ENCODE measurements at places on chromosomes 13 and 19.

DNA sequence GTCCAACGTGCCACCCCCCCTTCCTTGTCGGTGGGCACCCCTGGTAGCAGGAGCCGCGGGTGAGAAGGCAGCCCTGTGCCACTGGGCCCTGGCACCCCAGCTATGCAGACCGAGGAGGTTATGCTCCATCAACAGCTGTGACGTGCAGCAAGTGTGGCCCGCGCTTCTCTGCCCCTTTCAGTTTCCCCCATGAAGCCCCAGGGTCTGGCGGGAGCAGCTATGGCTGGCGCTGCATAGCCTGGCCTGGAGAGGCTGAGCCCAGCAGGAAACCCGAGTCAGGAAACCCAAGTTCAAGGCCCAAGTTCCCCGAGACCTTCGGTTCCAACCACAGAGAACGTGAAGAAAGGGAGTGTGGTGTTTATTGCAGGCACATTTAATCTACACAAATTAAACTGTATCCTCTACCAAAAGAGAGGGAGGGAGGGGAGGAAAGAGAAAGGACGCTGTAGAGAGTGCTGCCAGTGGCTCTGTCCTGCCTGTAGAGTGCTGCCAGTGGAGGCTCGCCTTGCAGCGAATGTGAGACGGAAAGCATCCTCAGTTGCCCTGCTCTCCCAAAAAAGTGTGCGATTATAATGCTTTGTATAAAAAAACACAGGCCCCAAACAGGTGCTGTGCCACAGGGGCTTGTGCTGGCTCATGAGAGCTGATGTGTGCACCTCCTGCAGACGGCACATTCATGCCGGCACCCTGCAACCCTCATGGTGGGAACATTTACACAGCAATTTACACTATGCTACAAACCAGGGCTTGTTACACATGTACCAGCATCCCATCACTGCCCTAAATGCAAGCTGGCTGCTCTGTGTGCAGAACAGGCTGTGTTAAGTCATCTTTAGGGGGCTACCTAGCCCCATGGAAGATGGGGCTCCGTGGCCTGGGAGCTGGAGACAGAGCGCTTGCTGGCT is 16.3 kb downstream of the POP4 start:
- DNase-seq: no peak

GRCh38 chr19:21569494-21569865 is 64.1 kb downstream of the ZNF429 start:
- no peak for DNase-seq

- DNase-seq: no peak
Measured at GRCh38 chr13:107999751-108000150, 215.6 kb downstream of the LIG4 start.

DNA sequence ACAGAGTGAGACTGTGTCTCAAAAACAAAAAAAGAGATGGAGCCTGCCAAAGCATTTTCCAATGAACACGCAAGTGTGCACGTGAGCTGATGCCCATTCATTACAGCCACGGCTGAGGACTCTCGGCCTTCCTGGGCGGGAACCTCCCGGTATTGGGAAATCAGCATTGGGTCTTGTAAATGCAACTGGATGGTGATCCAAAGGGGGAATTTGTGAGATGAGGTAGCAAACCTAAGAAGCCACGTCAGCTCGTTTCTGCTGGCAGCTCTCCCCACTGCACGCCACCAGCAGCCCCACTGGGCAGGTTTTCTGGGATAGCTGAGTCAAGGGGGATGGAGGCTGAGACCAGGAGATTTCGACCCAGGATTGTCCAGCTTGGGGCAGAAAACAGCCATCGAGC is 11.5 kb downstream of the C13orf46 start:
- DNase-seq: no peak

DNA sequence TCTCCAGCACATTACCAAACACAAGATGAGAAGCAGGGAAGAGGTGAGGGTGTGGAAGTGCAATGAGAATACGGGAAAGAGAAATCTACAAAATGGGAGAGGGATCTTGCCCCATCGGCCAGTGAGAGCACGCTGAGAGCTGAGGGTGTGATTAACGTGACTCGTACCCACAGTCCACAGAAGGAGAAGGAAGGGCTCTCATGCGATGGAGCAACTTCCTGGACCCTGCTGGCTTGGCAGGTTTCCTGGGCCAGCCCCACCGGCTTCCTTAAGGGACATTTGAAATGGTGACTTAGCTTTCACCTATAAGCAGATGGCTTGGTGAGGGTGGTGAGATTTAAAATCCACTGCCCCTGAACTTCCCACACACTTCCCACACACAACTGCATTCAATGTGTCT is 740.1 kb downstream of the UQCRFS1 start:
- no peak for DNase-seq

GRCh38 chr13:20177049-20177831 is 15.5 kb downstream of the GJB2 start:
- no peak for DNase-seq

- no peak for DNase-seq
Measured at GRCh38 chr19:3770136-3770999, 1.7 kb downstream of the RAX2 start.

- no peak for DNase-seq
Measured at GRCh38 chr19:14487370-14488125, 8.4 kb downstream of the GIPC1 start.

- no peak for DNase-seq
Measured at GRCh38 chr19:49436381-49437017, 4.8 kb downstream of the SLC17A7 start.

DNA sequence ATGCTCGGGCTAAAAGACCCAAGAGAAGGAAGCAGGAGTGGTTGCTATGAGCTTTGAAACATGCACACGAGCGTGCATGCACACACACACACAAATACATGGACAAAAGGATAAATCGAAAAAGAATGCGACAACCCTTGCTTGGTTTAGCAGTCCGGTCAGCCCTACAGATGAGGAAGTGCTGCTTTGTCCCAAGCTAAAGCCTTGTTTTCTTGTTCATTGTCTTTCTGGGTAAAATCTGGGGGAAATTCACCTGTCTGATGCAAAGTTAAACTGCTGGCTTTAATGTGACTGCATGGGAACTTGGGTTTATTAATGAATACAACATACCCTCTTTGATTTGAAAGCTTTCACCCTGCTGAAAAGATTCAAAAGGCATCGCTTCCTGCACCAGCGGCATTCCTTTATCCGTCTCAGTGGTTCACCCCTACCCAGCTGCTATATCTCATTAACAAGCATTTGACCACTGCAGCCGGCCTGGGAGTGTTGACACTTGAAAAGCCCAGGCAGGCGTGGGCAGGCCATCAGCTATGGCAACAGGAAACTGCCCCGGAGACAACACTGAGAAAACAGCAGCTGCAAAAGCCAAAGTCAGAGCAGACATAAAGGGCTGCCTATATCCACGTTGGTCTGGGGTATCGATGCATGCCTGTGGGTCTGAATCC is 301.7 kb downstream of the NDFIP2 start:
- DNase-seq: peak; percentile 56

GRCh38 chr19:39246951-39247669 is 1.5 kb downstream of the IFNL4 start:
- DNase-seq: no peak

DNA sequence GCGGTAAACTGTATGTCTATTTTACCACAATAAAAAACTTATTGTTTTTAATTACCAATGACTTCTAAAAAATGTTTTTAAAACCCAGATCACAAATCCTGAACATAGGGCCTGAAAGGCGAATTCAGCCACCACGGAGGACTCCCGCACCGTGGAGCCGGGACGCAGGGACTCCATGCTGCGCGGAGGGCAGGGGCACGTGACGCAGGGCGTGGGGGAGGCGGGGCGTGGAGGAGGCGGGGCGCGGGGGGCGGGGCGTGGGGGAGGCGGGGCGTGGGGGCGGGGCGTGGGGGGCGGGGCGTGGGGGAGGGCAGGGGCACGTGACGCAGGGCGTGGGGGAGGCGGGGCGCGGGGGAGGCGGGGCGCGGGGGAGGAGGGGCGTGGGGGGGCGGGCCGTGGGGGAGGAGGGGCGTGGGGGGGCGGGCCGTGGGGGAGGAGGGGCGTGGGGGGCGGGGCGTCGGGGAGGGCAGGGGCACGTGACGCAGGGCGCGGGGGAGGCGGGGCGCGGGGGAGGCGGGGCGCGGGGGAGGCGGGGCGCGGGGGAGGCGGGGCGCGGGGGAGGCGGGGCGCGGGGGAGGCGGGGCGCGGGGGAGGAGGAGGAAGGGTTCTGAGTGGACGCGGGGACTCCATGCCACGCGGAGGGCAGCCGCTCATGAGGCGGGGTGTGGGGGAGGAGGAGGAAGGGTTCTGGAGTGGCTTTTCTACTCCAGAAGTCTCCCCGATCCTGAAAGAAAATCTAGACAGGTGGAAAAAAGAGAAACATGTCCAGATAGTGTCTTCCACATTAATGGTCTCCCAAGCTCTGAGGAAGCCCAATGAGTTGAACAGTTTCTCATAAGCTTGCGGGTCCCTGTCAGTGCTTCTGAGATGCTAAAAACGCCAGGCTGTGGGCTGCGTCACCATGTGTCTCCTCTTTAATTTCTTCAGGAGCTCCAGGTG is 4.4 kb upstream of the PROZ start:
- no peak for DNase-seq

DNA sequence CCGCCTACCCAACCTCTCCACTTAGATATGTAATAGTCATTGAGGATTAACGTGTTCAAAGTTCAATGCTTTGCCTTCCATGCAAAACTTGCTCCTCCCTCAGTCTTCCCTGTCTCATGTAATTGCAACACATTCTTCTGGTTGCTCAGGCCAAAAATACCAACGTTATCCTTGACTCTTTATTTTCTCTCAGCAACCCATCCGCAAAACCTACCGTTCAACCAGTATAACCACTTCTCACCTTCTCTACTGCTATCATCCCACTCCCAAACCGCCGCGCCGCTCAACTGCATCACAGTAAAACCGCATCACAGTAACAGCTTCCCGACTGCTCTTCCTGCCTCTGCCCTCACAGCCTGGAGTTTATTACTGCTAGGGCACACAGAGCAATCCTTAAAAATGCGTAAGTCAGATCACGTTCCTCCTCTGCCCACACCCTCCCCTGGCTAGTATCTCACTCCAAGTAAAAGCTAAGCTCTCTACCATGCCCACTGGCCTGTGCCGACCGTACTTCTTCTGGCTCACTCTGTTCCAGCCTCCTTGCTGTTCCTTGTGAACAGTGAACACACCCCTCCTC is 8.2 kb downstream of the MTIF3 start:
- no peak for DNase-seq

DNA sequence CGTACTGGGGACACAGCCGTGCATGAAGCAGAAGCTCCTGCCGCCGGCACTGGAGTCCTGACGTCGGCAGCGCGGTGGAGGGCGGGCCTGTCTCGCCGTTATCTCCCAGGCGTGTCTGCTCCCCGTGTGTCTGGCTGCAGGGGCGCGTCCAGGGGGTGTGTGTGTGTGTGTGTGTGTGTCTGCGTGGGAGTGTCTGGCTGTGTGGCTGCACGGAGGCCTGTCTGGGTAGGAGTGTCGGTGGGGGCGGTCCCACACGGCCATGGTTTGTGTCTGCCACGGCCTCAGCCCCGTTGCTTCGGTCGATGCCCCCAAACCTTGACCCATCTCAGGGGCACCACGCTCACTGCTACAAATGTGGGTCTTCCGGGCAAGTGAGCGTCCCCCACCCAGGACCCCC is 18.3 kb downstream of the ARID3A start:
- DNase-seq: no peak

DNA sequence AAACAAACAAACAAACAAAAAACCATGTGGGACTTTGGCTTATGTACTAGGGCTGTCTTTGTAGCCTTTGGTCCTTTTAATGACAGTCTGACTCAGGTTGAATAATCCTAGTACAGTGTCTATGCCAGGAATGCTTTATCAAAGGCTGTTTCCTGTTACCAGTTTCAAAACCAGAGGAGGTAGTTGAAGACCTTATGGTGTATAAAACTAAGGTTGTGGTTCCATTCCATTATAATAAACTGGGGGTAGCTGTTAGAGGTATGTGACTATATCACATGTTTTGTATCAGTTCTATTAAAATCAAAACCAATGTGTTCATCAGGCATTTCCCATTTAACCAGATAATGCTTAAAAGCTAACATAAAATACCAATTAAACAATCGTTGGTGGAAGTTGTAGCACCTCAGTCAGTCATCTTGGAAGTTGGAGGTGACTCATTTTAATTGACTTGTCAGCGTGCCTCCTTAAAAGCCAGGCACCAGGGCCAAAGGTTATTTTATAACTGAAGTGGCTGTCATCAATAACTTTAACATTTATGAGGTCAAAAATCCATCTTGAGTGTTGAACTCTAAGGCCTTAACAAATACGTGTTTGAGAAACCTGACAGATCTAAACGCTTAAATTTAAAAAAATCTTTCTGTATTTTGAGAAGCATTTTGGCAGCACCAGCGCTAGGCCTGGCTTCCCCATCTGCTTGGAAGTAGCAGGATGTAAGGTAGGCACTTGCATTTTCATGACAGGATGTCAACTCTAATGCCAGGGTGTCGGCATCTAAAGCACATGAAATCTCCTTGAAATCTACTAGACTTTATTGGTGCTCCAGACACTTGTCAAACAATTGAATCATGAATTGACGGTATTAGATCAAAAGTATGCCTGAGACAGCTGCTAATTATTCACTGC is 162.5 kb downstream of the LMO7 start:
- no peak for DNase-seq

- DNase-seq: no peak
Measured at GRCh38 chr19:33150852-33151518, 19.1 kb downstream of the WDR88 start.

GRCh38 chr19:51607920-51608562 is 22.2 kb downstream of the SIGLEC5 start:
- DNase-seq: no peak

DNA sequence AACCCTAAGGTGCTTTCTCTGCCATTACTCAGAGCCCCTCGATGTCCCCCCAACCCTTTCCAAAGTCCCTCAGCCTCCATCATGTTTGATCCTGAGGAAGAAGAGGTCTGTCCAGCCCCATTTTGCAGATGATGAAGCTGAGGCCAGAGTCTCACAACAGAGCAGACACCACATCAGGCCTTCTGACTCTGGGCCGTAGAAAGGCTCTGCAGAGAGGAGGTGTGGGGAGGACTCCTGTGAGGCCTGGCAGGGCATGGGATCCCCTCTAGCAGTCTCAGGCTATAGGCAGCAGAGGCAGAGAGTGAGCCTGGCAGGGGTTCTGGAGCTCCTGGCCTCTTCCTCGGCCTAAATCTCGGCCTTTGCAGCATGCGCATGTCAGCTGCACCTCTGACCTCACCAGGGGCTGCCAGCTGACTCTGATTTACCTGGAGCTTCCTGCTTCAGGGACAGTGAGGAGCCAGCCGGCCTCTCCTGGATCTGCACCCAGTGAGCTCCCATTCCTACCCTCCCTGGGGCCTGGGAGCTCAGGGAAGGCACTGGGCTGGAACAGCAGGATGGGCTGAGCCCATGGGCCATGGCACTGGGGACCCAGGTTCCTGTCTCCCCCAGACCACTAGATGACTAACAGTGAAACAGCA is 41.7 kb upstream of the VSTM2B start:
- no peak for DNase-seq

DNA sequence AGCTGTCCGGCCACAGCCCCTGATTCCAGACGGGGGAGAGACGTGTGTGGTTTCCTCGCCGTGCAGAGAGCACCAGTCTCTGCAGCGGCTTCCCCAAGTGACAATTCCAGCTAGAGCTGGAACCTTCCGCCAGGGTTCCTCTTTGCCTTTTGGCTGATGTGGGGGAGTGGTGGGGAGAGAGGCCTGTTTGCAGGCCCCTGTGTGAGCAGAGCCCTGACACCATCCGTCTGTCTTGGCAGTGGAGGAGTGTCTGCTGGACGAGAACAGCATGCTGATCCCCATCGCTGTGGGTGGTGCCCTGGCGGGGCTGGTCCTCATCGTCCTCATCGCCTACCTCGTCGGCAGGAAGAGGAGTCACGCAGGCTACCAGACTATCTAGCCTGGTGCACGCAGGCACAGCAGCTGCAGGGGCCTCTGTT is 25.0 kb downstream of the LAMP1 start:
- DNase-seq: no peak

- DNase-seq: no peak
Measured at GRCh38 chr19:29519931-29520330, 5.9 kb upstream of the VSTM2B start.

GRCh38 chr13:113792236-113792770 is 33.3 kb downstream of the TMEM255B start:
- no peak for DNase-seq

All from NCI-H2081 treated with DMSO at 0.1 percent for 48 hours (cell line).